Naive thymus-derived CD8-positive, alpha-beta T cell (primary cell): ENCODE measurements at places on chromosomes 16 and 17.

- DNase-seq = peak; percentile 61
Measured at GRCh38 chr16:29007730-29008593, 23.1 kb downstream of the LAT start.

- DNase-seq = no peak
Measured at GRCh38 chr16:63289834-63290460, 1253.7 kb upstream of the CDH8 start.

- no peak for DNase-seq
Measured at GRCh38 chr16:19735074-19735867, 17.2 kb downstream of the IQCK start.

DNA sequence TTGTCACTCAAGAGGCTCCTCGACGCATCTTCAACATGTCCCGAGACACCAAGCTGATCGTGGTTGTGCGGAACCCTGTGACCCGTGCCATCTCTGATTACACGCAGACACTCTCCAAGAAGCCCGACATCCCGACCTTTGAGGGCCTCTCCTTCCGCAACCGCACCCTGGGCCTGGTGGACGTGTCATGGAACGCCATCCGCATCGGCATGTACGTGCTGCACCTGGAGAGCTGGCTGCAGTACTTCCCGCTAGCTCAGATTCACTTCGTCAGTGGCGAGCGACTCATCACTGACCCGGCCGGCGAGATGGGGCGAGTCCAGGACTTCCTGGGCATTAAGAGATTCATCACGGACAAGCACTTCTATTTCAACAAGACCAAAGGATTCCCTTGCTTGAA lies 101.0 kb downstream of the HS3ST2 start:
- no peak for DNase-seq

- no peak for DNase-seq
Measured at GRCh38 chr17:83008526-83008925, 70.9 kb upstream of the METRNL start.

- no peak for DNase-seq
Measured at GRCh38 chr16:52405441-52405840, 141.5 kb downstream of the TOX3 start.

GRCh38 chr17:50917418-50917743 lies 51.2 kb upstream of the TOB1 start:
- DNase-seq = no peak

GRCh38 chr17:30372755-30373154 lies 6.0 kb upstream of the CPD start:
- DNase-seq = no peak

DNA sequence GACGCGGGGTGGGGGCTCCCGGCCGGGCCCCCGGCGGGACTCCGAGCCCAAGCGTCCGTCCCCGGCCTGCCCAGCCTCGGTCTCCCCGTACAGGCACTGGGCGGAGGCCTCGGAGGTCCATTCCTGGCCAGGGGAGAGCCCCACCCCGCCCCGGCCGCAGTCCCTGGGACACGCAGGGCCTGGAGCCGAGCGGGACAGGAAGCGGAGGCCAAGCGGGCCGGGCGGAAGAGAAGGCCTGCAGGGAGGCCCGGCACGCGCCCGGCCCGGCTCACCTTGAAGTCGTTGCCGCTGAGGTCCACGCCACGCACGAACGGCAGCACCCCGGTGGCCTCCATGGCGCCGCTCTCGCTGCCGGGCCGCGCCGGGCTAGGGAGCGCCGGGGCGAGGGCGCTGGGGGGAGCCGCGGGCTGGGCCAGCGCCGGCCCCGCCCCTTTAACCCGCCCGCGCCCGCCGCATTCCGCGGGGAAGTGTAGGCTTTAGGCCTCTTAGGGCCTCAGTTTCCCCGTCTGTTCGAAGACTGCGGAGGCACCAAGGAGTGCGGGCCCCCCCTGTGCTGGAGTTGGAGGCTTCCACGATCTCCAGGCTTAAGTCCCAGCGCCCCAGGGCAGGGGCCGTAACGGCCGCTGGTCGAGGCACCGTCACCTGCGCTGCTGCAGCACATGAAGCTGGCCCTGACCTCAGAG lies at the start of gene FLII:
Gene FLII, minus strand, starts transcription at position 383 of the 683 bp plus-strand sequence. Its CDS starts 48 bp downstream, at position 335.
- no peak for DNase-seq

GRCh38 chr16:1942047-1942809 lies 771 bp downstream of the MSRB1 start:
- no peak for DNase-seq

- no peak for DNase-seq
Measured at GRCh38 chr16:86088287-86088686, 189.3 kb downstream of the IRF8 start.

- DNase-seq = no peak
Measured at GRCh38 chr17:64661726-64661975, 456 bp downstream of the SMURF2 start.

DNA sequence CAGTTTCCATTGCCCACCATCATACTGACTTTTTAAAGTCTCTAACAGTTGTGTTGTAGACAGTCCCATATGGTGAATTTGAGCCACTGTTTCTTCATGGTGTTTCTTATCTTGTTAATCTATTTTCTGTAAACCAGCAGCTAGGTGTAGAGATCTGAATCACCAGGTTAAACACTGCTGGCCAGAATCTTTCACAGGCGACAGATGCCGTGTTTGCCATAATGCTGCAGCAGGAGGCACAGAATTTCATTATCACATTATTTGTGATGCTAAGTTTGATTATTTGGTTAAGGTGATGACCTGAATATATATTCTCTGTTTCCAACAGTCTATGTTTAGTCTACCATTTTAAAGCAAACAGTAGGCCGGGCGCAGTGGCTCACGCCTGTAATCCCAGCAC lies 11.5 kb upstream of the CNGB1 start:
- no peak for DNase-seq

- DNase-seq = peak; percentile 29
Measured at GRCh38 chr17:80892019-80892855, 99.4 kb upstream of the CHMP6 start.

GRCh38 chr16:69131167-69131838 lies 1.1 kb downstream of the CHTF8 start:
- no peak for DNase-seq

- no peak for DNase-seq
Measured at GRCh38 chr17:44232061-44232460, 12.6 kb upstream of the UBTF start.

DNA sequence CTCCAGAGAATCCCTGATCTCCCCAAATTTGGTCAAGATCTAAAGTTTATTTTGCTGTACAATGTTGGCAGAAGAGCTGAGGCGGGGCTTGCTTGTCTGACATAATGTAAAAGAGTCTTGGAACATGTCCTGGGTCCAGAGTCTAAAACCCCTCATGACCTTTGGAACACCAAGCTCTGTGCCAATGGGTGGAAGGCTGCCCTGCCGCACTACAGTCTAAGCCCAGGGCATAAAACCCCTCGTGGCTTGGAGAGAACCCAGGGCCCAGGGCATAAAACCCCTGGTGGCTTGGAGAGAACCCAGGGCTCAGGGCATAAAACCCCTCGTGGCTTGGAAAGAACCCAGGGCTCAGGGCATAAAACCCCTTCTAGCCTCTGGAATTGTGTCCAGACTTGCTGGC lies 36.7 kb downstream of the CCDC57 start:
- no peak for DNase-seq

GRCh38 chr16:4115209-4115948 lies 863 bp downstream of the ADCY9 start:
- DNase-seq = peak; percentile 21

- no peak for DNase-seq
Measured at GRCh38 chr17:45923511-45924268, 29.3 kb downstream of the MAPT start.

DNA sequence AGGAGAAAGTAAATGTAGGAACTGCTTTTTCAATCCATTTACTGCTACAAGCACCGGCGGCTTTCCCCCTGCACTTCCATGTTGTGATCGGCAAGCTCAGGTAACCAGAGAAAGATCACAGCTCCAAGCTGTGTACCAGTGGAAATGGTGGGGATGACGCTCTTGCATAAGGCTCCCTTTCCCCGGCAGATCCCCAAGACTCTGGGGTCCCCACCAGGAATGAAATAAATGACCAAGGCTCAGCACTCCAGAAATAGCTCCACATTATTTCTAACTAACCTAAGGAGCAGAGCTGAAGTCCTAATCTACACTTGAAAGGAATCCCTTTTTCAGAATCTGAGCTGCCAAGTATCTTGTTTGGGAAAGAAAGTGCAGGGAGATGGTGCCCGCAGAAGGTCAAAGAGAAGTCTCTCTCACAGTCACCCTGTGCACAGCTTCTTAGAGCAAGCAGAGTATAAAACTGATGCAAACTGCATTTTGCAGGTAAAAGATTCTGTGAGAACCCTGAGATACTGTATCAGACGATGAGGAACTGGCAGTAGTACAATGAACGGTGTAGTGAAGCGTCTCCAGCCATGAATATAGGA lies 11.1 kb downstream of the GRB2 start:
- DNase-seq = no peak

DNA sequence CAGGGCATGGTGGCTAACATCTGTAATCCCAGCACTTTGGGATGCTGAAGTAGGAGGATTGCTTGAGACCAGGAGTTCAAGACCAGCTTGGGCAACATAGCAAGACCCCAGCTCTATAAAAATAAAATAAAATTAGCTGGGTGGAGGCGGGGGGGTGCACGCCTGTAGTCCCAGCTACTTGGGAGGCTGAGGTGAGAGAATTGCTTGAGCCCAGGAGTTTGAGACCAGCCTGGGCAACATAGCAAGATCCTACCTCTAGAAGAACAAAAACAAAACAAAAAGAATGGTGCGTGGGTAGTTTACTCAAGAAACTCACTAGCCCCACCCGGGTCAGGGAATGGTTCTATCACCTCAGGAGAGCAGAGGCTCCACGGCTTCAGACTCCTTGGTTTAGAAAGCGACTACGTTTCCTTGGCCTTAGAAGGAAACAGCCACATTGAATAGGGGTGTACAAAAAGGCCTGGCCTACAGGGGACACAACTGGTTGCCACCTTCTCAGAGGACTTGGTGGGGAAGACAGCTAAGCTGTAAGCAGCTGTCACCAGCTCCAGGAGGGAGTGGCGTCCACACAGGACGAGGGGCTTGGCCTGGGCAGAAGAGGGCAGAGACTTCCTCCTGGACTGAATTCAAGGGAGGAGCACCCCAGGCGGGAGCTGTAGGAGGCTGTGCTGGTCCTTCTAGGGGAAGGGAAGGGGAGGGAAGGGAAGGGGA lies 716 bp downstream of the TK1 start:
- DNase-seq = no peak

- DNase-seq = peak; percentile 65
Measured at GRCh38 chr16:8962393-8963009, 1.2 kb downstream of the USP7 start.

DNA sequence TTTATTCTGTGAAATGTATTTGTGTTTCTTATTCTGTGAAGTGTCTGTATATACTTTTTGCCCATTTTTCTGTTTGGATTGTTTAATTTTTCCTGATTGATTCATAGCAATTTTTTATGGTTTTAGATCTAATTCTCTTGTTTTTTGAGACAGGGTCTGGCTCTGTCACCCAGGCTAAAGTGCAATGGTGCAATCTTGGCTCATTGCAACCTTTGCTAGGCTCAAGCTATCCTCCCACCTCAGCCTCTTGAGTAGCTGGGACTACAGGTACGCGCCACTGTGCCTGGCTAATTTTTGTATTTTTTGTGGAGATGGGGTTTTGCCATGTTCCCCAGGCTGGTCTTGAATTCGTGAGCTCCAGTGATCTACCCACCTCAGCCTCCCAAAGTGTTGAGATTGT lies 31.5 kb downstream of the NF1 start:
- DNase-seq = no peak

GRCh38 chr16:73058616-73059409 lies 10.9 kb upstream of the ZFHX3 start:
- no peak for DNase-seq

- DNase-seq = no peak
Measured at GRCh38 chr17:47967607-47968252, 3.2 kb upstream of the CDK5RAP3 start.

GRCh38 chr17:41907185-41907556 lies 11.6 kb downstream of the ACLY start:
- DNase-seq = no peak

DNA sequence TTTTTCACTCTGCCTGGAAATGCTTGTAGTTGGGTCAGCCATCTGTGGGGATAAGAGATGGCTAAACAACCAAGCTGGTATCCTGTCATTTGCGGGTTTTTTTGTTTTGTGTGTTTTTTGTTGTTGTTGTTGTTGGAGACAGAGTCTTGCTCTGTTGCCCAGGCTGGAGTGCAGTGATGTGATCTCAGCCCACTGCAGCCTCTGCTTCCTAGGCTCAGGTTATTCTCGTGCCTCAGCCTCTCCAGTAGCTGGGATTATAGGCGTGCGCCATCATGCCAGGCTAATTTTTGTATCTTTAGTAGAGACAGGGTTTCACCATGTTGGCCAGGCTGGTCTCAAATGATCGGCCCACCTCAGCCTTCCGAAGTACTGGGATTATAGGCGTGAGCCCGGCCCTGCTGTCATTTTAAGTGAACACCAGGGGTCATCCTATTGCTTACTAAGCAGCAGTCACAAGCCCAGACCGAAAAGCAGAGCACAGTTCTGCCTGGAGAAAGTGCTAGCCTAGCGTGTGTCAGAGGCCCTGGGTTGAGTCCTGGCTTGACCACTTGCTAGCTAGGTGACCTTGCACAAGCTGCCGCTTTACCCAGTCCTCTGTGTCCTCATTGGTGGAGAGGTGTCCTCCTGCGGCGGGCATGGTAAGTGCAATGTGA lies 4.6 kb downstream of the SMCR8 start:
- DNase-seq = no peak

- DNase-seq = no peak
Measured at GRCh38 chr17:78058001-78058400, 70.6 kb downstream of the TMC6 start.

- no peak for DNase-seq
Measured at GRCh38 chr16:11181899-11182279, 74.1 kb downstream of the SOCS1 start.

- no peak for DNase-seq
Measured at GRCh38 chr17:68306819-68307218, 15.5 kb downstream of the ARSG start.

DNA sequence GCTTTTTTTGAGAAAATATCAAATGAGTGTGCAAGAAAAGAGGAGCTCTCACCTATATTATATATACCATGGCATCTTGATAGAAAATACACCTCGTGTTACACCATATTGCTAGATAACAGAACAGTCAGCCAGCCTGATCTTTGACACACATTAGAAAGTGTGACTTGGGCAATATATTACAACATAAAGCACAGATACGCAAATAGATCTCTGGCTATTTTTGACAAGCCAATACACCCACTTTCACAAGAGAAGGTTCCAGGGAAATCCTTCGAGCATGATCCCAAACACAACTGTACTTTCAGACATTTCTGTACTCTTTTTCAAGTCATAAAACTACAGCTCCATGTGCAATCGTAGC lies 9.4 kb downstream of the GGA2 start:
- no peak for DNase-seq
